ENCODE measurements at places on chromosomes 5 and 9.

- DNase-seq: no peak
These were observed 130.9 kb downstream of the SNCAIP start for GRCh38 chr5:122442938-122443337.

GRCh38 chr5:153767221-153768188, 271.2 kb downstream of the FAM114A2 start:
- DNase-seq: no peak

DNA sequence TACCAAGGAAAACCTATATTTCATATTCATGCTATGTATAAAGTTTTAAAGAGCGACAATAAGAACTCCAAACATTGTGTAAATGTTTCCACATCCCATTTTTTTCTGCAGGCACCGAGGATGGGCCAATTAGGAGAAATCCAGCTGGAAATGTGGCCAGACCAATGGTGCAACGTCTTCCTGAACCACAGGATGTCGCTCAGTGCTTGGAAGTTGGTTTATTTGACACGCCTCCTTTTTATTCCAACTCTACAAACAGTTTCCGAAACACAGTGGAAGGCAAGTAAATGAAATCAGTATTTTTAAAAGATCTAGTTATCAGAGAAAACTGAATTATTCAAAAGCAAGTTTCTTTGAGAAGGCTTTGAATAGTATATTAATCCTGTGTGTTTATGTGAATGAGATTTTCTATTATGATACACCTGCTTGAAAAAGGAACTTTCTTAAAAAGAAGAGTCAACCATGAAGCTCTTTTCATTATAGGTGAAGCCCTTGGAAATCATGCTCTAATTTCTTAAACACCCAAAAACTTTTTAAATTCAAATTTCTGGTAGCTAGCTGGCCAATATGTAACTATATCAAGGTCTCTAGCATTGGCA, 9.1 kb downstream of the TYRP1 start:
- peak; percentile 69 for DNase-seq

GRCh38 chr5:139631520-139632165, 16.5 kb upstream of the CXXC5 start:
- peak; percentile 54 for DNase-seq

- no peak for DNase-seq
These were observed 206.9 kb downstream of the FSTL4 start for GRCh38 chr5:133405275-133406034.

- DNase-seq: no peak
These were observed 322.3 kb downstream of the ASTN2 start for GRCh38 chr9:117092582-117092981.

GRCh38 chr9:137303893-137304382, 1.9 kb upstream of the NRARP start:
- DNase-seq: no peak

DNA sequence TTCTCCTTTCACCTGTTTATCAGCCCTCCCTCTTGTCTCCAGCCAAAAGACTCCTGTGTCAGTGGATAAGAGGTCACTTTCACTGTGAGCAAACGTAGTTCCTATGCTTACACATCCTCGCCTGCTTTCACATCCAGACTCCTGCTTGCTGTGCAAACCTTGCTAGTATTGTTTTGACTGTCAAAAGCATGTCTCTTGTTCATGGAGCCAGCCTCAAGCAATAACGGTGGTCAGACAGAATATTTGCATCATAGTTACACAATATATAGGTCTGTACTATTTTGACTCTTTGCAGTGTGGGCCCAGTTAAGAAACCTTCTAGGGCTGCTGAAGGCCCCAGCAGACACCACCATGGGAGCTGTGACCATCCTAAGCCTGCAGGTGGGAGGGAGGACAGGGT, 420.0 kb downstream of the SEMA5A start:
- no peak for DNase-seq

GRCh38 chr5:111548992-111549649, 36.8 kb upstream of the STARD4 start:
- DNase-seq: no peak

DNA sequence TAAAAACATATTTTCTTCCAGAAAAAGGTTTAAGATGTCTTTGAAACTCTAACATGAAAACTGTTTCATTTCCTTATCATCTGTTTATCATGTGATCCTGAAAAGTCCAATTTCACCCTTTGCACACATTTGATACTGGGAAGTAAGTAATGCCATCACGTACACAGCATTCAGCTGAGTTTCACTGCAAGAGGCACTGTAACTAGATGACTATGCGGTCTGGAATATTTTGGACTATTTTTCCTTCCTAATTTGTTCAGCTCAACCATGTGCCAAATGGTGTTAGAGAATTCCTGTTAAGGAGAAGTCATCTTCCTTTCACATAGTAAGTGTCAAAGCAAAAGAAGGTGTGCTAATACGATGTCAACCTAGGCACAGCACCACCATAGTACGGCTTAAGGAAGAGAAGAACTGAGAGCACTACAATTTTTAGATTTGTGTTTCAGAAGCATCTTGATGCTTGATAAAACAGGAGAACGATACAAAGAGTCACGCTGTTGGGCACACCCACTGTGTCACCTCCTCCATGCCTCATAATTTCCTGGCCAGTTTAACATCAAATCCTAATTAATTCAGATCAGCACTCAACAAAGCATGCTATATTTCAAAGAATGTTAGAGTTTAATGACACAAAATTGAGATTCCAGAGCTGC, 77.5 kb downstream of the GNAQ start:
- no peak for DNase-seq

DNA sequence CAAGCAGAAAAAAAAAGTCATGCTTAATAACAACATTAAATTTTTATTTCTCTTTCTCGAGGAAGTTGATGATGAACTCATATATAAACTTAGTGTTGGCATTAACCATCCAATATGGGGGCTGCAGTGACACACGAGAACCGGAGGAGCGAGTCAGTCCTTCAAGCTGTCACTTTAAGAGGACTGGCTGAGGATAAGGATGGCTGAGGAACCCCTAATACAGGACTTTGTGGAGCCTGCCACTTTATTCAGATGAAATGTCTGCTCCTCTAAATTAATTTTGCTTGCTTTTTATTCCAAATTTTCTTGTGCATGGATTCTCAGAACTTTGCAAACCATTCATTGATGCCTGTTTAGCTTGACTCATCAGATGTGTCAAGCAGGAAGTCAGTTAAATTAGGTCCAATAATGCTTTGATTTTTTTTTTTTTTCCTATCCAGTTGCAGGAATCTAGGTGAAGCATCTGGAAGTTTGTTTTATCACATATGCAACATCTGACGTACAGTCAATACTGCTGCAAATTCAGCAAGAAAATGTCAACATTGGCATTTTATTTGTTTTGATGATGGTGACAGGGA, 144.2 kb upstream of the COL5A1 start:
- DNase-seq: no peak

DNA sequence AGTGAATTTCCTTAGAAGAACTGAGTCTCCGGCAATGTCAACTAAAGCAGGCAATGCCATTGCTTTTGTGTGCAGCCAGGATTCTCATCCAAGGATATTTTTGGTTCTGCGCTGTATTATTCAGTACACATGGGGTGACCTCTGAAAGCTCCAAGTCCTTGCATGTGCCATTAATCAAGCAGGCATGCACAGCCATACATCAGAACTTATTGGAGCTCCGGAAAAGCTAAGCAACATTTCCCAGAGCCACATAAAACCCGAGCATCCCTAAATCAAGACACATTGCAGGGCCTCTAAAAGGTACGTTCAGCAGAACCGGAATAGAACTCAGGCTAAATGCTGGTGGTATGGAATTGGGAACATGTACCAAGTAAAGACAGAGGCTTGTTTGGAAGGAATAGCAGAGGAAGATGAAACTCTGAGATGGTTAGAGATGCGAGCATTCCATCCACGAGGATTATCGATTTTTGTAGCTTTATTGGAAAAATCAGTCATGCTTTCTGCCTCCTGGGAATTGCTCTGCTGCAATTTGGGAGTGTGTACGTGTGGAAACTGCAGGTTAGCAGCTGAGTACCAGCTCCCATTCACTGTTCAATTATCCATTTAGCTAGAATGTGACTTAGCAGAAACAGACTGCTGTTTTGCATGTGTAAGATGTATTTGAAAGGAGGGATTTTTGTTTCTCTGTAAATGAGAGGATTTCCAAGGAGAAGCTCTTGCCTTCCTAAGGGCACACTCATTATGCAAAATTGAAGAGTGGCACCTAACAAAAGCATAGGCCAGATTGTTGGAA, 143.7 kb upstream of the WWC1 start:
- DNase-seq: no peak

DNA sequence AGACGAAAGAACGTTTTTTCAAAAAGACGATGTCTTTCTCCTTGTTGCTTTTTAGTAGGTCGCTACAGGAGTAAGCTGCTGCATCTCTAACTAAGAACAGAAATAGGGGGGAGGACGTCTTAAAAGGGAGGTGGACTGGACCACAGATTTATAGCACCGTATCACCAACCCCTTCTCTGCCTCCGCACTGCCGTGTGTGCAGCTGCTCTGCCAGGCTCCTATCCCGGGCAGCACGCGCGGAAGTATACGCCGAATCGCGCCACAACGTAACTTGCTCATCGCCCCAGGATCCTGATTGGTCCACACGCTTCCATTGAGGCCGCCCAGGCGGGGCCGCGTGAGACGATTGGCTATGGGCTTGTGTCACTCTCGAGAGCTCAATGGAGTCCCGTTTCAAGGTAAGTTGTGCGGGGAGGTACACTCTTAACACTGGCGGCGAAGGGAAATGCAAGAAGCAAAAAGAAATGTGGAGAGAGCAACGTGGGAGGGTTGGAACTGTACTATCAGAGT, at the start of gene ELAVL2:
TSS of gene ELAVL2 (minus strand) at position 121 of the 510 bp plus-strand sequence. CDS start 64,006 bp downstream, outside the sequence.
- DNase-seq: peak; percentile 85

DNA sequence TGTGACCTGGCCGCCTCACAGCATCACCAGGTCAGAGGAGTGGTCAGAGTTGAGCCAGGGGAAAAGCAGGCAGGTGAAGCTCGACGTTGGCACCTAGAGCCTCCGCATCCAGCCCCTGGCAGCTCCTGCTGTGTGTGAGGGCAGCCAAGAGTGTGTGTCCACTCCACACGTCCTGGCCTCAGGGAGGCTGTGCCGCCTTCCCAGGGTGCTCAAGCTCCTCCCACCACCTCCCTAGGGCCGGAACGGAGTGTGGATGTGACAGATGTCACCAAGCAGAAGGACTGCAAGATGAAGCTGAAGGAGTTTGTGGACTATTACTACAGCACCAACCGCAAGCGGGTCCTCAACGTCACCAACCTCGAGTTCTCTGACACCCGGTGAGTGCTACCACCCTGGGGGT, 72.5 kb downstream of the PHF2 start:
- DNase-seq: peak; percentile 53

DNA sequence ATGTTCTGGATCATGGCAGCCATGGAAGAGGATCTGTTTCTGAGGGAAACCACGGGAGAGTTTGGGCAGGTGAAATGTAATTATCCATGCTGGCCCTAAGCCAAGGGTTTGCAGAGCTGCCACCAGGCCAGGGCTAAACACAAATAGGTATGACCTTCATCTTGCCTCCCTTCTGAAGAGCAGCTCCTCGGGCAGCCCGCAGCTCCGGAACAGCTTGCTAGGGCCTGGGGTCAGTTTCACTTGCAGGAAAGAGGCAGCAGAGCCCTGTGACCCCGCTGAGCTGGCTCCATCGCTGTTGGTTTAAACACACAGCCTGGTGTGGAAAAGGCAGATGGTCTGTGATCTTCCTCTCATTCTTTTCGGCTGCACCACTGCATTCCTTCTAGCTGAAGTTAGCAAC, 141.4 kb downstream of the TMEM38B start:
- no peak for DNase-seq

DNA sequence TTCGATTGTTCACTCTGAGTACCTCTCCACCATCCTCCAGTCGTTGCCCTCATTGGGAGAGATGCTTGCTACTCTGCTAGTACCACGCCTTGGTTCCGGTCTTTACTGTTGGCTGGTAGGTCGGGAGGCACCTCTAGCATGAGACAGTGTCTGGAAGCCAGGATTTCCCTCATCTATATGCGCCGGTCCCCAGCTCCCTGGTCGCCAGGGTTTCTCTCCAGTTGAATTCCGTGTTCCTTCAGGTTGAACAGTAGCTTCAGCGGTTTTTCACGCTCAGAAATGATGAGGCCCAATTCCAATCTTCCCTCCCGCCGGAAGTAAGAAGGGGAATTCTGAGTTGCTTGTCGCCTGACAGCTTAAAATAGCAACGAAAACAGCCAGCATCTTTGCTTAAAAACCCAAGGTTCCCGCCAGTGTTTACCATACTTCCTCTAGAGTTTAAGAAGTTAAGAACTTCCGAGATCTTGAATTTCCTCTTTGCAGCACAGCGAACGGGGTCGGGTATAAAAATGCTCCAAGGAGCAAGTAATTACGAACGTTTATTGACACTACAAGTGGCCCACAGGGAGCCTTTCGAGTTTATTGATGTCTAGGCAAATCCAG, 1.3 kb upstream of the ST8SIA4 start:
- DNase-seq: peak; percentile 63

GRCh38 chr9:124286292-124286931, 28.7 kb downstream of the NEK6 start:
- no peak for DNase-seq

DNA sequence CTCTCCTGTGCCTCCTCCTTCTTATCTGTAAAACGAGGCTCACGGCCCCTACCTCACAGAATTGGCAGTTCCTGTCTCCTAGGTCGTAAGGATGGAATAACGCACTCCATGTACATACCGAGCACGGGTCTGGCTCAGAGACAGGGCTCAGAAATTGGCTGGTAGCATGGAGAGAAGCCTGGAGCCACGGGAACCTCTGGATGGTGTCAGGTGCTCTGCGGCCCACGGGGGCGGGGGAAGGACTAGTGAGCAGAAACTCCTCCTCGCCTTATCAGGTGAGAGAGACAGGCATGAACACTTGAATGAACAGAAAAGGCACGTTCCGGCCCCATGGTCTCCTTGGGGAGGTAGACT, 15.4 kb upstream of the C5orf47 start:
- no peak for DNase-seq

- DNase-seq: no peak
These were observed 49.9 kb downstream of the LRRTM2 start for GRCh38 chr5:138824924-138825863.

- DNase-seq: peak; percentile 82
These were observed 38.4 kb downstream of the HRH2 start for GRCh38 chr5:175696139-175696854.

DNA sequence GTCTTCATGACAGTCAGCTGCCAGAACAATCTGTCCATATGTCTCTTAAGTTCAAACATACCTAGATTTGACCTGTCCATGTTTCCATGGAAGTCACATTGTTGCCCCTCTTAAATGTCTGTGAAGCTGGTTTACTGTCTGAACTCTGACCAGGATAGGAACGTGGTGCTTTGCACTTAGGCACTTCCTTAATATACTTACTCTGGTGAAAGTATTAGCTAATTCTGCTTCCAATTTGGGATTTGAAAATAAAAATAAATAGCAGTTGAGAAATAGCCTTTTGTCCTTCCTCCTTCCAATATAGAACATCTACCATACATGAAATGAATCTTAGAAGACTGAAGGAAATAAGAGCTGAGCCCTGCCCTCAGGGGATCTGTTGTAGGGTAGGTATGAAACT, 524.5 kb upstream of the CLINT1 start:
- no peak for DNase-seq

- DNase-seq: no peak
These were observed 181.3 kb upstream of the IL12B start for GRCh38 chr5:159511570-159511969.

DNA sequence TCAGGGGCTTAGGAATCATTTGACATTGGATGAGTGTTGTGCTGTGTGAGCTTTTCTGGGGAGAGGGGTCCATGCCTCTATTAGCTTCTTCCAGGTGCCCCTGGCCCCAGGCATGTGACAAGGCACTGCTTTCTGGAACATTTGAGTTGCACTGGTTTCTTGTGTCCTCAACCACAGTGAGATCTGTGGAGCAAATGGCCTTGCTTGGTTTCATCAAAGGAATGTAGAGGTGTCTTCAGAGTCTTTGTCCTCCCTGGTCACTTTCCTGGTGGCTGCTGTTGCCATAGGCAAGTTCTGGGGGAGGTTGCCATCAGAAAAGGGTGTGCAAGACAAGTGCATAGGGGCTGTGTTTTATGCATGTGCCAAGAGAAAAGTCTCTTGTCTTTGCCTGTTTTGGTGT, 157.5 kb downstream of the MACROH2A1 start:
- DNase-seq: no peak
